ENCODE measurements at places on chromosomes 5 and 9.

GRCh38 chr9:16575142-16575985 lies 295.1 kb downstream of the BNC2 start:
- DNase-seq = no peak

DNA sequence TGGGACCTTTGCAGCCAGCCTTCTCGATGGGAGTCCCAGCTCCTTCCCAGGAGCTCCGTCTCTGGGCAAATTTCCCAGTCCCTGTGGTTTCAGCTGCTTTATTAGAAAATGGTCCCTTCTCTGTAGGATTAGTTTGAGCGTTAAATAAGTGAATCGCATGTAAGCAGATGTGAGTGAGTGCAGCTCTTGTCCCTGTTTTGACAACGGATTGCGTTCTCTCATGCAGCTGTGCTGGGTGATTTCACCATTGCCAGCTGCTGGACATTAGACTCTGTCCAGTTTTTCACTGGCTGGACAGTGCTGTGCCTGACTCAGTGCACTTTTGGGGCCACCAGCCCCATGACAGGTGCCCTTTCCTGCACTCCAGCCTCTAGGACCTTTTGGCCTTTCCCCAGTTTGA lies 11.6 kb upstream of the CEL start:
- peak; percentile 65 for DNase-seq

GRCh38 chr9:14321517-14322130 lies 7.7 kb upstream of the NFIB start:
- no peak for DNase-seq

DNA sequence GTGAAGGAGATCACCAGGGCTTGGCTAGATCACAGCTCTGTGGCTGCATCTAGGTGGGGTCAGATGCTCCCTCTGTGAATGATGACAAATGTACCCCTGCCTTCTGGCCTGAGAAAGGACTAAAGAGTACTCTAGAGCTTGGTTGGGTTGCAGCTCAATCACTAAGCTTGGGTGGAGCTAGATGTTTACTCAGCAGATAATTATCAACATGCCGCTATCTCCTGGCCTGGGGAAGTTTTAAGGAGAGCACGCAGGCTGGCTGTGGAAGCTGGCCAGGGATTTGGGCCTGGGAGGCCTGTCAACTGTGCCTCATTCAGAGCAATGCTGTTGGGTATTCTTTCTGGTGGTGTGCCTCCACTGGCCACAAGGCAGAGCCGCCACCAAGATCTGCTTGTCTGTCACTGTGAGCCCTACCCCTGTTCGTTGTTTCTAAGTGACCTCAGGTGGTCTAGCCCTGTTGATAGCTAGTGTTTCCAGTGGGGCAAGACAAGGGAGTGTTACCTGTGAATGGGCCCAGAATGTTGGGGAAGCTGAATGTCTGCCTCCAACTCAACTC lies 181.7 kb downstream of the ADGRV1 start:
- no peak for DNase-seq

- DNase-seq = no peak
Measured at GRCh38 chr9:35396560-35397215, 93.2 kb upstream of the RUSC2 start.

GRCh38 chr9:34571481-34571810 lies 18.1 kb downstream of the CNTFR start:
- no peak for DNase-seq

DNA sequence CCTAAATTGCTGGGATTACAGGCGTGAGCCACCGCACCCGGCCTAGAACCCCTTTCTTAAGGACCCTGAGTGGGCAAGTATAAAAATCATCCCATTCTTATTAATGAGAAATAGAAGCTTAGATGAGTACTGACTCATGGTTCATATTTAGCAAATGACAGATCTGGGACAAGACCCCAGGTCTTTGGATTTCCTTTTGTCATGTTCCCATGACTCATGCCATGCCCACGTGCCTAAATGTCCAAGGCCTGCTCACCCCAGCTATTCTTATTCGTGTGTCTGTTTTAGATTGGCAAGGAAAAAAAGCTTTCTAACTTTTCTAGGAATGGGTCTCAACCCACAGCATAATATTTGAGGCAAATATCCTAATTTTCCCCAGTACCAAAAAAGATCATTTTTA lies 57.7 kb upstream of the RPS23 start:
- no peak for DNase-seq

DNA sequence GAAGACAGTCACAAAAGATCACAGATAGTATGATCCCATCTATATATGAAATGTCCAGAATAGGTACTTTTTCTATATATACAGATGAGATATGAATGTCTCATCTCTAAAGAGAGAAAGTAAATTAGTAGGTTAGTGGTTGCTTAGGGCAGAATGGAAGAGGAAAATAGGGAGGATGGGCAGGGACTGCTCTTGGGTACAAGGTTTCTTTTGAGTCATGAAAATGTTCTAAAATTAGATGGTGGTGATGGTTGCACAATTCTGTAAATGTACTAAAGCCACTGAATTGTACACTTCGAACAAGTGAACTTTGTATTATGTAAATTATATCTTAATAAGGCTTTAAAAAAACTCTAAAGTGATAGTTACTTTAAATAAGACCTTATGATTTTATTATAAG lies 59.6 kb upstream of the GRAMD2B start:
- DNase-seq = no peak

All from putamen (tissue), 1 donor.